ENCODE measurements at places on chromosomes 4 and X. TPM values are rescaled to one million over a fixed set of nuclear protein-coding genes. Genes with fewer than 3 reads are reported as not detected.

DNA sequence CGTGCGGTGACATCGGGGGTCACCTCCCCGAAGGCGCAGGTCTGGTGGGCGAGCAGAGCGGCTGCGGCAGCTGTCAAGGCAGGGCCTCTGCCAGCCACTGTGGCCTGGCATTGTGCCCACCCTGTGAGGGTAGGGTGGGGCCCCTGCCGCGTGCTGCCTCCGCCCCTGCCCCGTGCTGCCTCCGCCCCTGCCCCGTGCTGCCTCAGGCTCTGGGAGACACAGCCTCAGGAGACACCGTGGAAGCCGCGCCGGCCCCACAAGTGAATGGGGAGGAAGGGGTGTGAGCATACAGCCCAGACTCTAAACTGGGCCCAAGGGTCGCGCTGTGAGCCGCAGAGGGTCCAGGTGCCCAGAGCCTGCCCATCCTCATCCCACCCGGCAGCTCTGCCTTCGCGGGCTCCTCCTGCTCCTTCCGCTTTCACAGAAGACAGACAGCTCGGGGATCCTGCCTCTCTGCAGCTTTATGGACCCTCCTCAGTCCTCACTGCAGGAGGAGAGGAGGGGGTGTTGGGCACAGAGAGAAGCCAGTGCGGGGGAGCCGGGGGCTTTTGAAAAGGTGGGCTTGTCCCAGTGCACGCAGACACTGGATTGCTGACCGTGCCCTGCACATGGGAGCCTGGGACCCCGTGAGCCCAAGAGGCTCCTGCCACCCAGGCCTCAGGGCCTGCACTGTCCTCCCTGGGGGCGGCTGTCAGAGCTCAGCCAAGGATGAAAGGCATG, 27.4 kb downstream of the PCGF3 start:
- no peaks in the 10 kb centered on the region for H3K27me3 ChIP-seq
- no peaks in the 10 kb centered on the region for H3K4me1 ChIP-seq
- peaks cover 63% of the 10 kb centered on the region for H3K36me3 ChIP-seq
- no peak overlapping the region for H3K4me3 ChIP-seq
- DNase-seq = no peak

C4orf36 gene
- total RNA-seq = not detected

ESX1 gene
- not detected for total RNA-seq

DNA sequence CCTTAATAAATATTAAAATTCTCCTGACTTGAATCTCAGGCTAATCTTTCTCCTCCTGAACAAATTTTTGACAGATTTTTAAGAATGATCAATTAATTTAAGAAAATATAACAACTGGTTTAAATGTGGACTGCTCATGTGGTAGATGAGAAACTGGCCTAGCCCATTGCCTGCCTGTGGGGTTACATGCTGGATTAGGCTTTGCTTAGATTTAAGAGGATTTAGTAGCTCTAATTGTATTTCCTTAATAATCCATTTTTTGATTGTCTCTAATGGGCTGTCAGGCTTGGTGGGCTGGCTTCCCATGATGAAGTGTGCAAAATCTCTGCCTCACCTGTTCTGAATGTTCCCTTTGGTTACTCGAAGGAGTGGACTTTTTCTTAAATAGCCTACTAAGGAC, 27.8 kb upstream of the LIMCH1 start:
- H3K4me1 ChIP-seq = no peaks in the 10 kb centered on the region
- DNase-seq = no peak
- no peaks in the 10 kb centered on the region for H3K36me3 ChIP-seq
- H3K4me3 ChIP-seq = no peak overlapping the region
- no peaks in the 10 kb centered on the region for H3K27me3 ChIP-seq

GRCh38 chr4:184357772-184358171, 116.6 kb downstream of the IRF2 start:
- H3K4me1 ChIP-seq = no peaks in the 10 kb centered on the region
- no peak overlapping the region for H3K27ac ChIP-seq
- peak; percentile 54 for DNase-seq
- H3K27me3 ChIP-seq = no peaks in the 10 kb centered on the region

DNA sequence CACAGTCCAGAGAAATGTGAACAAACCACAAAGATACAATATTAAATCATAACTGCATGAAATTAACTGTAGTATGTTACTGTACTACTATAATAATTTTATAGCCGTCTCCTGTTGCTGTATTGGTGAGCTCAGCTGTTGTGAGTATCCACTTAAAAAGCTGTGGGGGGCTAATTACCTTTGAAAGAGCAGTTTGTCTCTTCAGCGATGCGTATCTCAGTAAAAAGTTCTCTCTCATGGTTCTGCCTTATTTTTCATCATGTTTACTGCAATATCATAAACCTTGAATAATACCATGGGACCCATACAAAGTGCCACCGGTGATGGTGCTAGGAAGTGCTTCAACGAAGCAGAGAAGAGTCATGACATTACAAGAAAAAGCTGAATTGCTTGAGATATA, 8.4 kb upstream of the MSMO1 start:
- H3K4me3 ChIP-seq = no peak overlapping the region
- H3K36me3 ChIP-seq = peaks cover 4% of the 10 kb centered on the region
- no peaks in the 10 kb centered on the region for H3K27me3 ChIP-seq
- no peak for DNase-seq

- H3K4me1 ChIP-seq = no peaks in the 10 kb centered on the region
- no peak for DNase-seq
- H3K36me3 ChIP-seq = no peaks in the 10 kb centered on the region
Measured at GRCh38 chr4:165060938-165061337, 7.3 kb downstream of the TRIM75 start.

DNA sequence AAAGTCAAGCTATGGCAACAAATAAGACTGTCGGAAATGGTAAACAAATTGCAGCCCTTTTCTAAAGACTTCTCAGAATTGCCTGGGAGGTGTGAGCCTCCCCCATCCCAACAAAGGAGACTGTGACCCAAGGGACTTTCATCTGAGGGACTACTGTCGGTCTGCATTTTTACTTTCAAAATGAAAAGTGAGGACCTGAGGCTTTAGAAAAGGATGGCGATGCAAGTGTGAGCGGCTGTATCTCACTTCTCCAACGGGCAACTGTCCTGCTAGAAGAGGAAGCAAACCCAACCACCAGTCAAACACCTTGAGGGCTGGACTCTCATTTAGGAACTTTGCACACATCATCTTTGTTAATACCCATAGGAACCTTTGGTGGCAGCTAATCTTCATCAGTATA, 62.6 kb upstream of the CLNK start:
- H3K27me3 ChIP-seq = no peaks in the 10 kb centered on the region
- no peaks in the 10 kb centered on the region for H3K36me3 ChIP-seq
- no peaks in the 10 kb centered on the region for H3K4me1 ChIP-seq
- H3K4me3 ChIP-seq = no peak overlapping the region
- no peak for DNase-seq
- H3K27ac ChIP-seq = peak overlapping the region; percentile 51

GRCh38 chr4:118989098-118990080, 100.7 kb downstream of the SYNPO2 start:
- H3K27me3 ChIP-seq = no peaks in the 10 kb centered on the region
- DNase-seq = no peak
- H3K27ac ChIP-seq = peak overlapping the region; percentile 87
- no peaks in the 10 kb centered on the region for H3K36me3 ChIP-seq
- H3K4me3 ChIP-seq = no peak overlapping the region

TACC3 gene
- total RNA-seq = 3.7 TPM

DNA sequence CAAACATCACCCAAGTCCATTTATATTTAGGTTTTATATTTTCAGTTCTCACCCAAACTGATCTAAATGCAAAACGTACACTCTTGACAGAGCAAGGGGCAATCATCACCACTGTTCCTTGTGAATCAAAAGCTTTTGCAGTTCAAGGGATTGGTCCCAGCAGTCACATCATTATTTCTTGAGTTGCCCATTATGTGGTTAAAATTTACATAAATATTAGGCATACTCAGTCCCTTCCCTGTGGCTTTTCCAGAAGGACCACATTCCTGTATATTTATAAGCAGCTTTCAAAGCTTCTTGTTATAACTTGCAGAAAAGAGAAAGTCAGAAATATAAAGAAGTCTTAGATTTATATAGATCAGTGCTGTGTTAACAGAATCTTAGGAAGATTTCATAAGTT, 224.4 kb downstream of the CLCN4 start:
- H3K27ac ChIP-seq = no peak overlapping the region
- H3K27me3 ChIP-seq = no peaks in the 10 kb centered on the region
- no peak for DNase-seq
- no peaks in the 10 kb centered on the region for H3K4me1 ChIP-seq

DNA sequence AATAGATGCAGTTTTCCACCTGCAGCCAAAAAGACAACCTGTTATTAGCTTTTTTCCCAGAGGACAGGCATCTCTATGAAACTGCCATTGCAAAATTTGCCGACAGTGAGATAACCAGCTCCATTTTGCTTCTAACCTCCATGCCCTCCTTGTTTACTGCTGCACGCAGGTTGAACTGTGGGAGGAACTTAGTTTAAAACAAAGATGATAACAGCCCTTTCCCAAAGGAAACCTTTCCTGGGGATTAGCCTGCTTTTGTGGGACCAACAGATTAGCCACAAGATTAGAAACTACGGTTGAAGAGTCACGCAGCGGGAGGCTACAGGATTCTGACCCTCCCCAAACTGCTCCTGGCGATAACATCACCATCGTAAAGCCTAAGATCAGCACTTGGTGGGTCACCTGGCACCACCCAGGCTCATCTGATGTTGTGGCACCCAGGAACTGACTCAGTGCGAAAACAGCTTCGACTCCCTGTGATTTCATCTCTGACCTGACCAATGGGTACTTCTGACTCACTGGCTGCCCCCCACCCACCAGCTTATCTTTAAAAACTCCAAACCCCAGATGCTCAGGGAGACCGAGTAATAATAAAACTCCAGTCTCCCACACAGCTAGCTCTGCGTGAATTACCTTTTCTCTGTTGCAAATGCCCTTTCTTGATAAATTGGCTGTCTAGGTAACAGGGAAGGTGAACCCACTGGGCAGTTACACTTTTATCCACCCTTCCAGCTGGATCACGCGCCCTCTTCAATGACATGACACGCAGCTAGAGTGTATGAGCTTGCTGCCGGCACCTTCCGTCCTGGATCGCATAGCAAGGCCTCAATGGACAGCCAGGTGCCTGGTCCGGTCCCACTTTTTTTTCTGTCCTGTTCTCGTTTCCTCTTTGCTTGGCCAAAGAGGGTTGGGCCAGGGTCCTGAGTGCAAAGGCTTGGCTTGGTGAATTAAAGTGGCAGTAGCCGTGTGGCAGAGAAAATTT, 27.2 kb downstream of the NOP14 start:
- H3K4me1 ChIP-seq = peaks cover 3% of the 10 kb centered on the region
- DNase-seq = no peak
- no peaks in the 10 kb centered on the region for H3K27me3 ChIP-seq
- no peak overlapping the region for H3K27ac ChIP-seq

All from right atrium auricular region (tissue), 2 donors.